ENCODE measurements at places on chromosomes 13 and 19.

DNA sequence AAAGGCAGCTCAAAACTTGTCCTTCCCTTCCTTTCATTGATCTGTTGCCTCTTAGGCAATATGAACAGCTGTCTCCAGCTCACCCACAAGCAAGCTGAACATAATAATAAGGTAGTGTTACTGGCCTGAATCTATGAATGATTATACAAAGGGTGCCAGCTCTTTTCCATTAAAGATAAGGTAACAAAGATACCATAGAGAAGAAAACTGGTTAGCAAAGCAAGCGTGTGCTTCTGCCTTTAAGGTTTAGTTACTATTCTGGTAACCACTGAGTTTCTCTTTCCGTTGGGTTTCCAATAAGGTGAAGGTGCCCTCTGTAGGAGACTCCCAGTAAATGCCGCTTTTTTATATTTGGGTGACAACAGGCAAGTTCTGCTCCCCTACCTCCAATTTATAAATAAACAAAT is 12.1 kb upstream of the DACH1 start:
- no peak for DNase-seq

DNA sequence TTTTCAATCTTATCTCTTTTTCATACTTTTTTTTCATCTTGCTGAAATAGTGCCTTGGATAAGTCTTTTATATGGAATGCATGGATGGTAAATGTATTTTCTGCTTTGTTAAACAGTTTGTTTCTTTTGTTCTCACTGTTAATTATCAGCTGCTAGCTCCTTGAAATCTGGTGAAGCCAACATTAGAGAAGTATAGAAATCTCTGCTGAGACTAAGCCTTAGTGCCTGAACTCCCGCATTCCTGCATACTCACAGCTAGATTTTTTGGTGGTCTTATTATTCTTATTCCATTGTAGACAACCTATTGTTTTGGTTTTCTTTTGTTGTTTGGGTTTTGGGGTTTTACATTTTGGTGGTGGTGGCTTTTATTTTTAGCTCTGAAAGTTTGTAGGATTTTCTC is 48.4 kb downstream of the DNAJC15 start:
- no peak for DNase-seq

GRCh38 chr13:99471221-99472121 is 29.8 kb upstream of the TM9SF2 start:
- DNase-seq = no peak

DNA sequence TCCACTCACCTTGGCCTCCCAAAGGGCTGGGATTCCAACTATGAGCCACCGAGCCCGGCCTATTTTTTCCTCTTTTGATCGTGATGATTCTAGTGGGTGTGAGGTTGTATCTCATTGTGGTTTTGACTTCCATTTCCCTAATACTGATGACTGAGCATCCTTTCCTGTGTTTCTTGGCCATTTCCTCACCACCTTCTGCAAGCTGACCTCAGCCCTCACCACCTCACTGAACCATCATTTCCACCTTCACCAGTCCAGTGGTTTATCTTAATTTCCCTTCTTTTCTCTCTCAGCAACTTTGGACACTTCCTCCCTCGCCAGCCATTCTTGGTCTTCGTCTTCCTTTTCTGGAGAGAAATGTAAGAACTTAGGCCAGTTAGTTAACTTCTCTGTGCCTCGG is 13.0 kb upstream of the BICRA start:
- DNase-seq = no peak

- no peak for DNase-seq
These were observed 217.4 kb downstream of the TBC1D4 start for GRCh38 chr13:75264611-75265010.

DNA sequence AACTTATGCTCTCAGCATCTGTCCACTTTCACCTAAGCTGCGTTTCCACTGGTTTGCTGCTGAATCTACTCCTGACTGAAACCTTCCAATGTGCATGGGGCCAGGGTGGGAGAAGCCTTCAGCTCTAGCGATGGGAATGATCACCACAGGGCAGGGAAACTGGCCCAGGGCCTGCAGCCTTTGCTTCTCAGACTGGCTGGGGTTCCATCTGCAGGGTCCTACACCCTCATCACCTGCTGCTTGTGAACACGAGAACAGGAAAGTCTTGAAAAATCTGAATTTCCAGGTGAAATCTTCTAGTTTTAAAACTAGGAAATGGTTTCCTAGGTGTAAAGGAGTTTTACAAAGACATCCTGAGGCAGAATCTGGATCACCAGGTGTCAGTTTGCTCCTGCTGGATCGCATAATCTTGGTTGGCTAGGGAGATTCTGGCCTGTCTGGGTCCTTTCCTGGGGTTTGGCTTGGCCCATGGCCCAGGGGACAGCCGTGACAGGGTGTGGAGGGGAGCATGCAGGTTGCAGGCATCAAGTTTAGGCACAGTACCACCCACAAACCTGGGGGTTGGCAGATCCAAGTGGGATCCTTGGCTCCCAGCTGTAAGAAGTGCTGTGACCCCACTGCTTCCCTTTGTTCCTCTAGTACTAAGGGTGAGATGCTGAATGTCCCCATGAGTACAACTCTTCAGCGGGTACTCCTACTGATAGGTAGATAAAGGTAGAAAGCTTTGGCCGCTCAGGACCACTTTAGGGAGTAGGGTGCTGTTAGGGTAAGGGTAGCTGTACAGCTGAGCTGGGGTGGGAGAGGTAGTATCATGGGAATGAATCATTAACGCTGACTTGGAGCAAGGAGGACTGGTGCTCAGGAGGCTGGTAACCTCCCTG is 1.8 kb upstream of the UBE2M start:
- DNase-seq = no peak

- DNase-seq = no peak
These were observed 14.8 kb upstream of the FCGBP start for GRCh38 chr19:39949026-39949747.

All from activated naive CD4-positive, alpha-beta T cell treated with anti-CD3 and anti-CD28 coated beads, Interleukin-2, amount 50 U/mL, for 16 hours (primary cell).